ENCODE measurements at places on chromosomes 6 and 20.

- peak; percentile 2 for DNase-seq
Measured at GRCh38 chr6:88823998-88824397, 139.4 kb downstream of the RNGTT start.

DNA sequence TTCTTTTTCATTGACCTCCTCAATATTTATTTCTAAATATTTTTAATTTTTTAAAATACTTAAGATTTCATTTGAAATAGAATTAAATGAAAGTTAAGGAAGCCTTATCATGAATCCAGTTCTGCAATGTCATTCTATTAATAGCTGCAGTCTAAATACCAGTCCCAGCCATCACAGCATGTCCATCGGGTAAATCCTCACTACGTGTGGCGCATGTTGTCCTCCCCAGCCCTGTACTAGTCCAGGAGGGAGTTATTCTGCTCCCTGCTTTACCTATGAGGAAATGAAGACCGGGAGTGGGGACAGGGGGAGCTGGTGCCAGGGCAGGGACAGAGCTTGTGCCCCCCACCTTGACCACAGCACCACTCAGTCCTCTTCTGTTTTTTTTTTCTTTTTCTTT lies 125.1 kb upstream of the QKI start:
- no peak for DNase-seq

GRCh38 chr6:75368151-75368779 lies 83.7 kb upstream of the TMEM30A start:
- no peak for DNase-seq

GRCh38 chr6:34339971-34340370 lies 52.5 kb downstream of the NUDT3 start:
- no peak for DNase-seq

- DNase-seq: no peak
Measured at GRCh38 chr20:24971376-24972101, 21.0 kb downstream of the APMAP start.

DNA sequence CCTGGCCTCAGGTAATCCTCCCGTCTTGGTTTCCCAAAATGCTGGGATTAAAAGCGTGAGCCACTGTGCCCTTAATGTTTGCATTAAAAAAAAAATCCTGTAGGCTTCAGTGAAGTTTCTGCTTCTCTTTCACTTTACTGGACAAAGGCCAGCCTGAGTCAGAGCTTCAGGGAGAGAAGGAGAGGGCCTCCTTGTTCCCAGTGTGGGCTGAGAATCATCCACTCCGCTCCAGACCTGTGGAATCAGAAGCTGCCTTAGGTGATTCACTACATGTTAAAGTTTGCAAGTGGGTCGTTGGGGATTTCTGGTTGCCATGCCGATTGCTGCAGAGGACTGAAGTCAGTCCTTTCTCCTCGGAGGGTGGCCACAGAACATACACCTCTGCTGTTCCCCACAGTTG lies 113.3 kb upstream of the EEF1E1 start:
- no peak for DNase-seq

DNA sequence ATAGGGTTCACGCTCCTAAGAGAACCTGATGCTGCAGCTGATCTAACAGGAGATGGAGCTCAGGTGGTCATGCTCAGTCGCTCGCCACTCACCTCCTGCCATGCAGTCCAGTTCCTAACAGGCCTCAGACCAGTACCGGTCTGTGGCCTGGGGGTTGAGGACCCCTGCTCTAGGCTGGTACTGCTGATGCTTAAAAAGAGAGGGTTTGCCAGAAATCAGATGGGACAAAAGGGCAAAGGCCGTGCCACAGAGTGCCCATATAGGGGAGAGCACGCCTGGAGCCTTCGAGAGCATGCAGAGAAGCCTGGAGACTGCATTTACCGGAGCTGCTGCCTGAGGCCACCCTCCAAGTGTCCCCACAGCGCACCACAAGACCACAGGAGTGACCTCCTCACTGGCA lies 75.5 kb downstream of the PTPN1 start:
- DNase-seq: no peak

GRCh38 chr20:5734602-5735001 lies 15.6 kb upstream of the SHLD1 start:
- DNase-seq: no peak

DNA sequence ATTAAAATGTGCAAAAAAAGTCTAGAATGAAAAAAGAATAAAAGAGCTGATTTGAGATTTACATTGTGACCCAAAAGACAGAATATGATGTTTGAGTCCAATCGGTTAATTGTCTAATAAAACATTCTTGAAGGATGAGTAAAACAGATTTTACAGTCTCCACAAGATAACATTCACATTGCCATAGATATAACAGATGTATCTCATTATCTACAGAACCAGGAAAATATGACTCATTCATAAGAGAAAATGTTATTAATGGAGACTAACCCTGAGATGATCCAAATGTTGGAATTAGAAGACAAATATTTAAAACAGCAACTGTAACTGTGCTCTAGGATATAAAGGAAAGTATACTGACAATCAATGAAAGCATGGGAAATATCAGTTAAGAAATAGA lies 141.7 kb downstream of the RFX6 start:
- peak; percentile 29 for DNase-seq

DNA sequence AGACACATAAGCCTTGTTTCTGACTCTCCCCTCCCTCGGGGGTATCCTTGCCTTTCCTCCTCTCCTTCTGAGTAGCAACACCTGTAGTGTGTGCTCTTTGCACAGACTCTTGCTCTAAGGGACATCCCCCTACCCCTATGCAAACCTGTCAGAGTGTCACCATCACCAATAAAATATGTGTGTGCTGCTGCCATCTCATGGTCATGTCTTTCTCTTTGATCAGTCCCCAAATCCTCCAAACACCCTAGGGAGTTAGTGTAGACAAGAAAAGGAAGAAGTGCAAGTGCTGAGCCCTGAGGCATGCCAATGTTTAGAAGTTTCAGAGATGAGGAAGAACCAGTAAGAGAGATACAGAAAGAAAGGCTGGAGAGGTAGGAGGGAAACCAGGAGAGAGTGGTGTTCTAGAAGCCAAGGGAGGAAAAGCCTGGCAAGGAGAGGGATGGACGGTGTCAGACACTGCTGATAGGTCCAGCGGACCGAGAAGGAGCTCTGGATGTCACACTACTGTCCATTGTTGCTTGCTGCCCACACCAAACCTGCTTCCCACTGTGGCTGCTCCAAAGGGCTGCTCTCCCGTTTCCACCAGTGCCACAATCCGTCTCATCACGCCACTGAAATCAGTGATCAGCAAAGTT lies 16.4 kb downstream of the TRMT6 start:
- no peak for DNase-seq

GRCh38 chr6:72748759-72749158 lies 126.9 kb downstream of the KCNQ5 start:
- DNase-seq: peak; percentile 74

DNA sequence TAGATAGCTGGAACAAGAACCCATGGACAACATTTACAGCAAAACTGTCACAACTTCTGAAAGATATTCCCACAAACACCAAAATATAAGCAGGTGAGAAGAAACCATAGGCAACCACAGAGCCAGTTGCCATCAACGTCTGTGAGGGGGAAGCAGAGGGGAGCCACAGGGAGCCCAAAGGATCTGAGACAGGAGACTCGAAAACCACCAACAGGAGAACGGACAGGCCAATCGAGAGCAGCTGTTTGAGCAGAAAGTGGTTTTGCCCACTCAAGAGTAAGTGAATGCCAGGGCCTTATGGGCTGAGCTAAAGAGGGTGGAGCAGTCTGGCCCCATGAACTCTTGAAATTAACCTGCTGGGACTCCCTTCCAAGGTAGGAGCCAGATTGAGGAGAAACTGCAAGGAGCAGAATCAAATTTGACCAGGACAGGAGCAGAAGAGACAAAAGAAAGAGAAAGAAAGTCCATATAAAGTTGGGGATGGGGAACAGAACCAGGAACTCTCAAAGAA lies 195.4 kb downstream of the ANKRD60 start:
- DNase-seq: no peak

- no peak for DNase-seq
Measured at GRCh38 chr6:144481527-144481926, 196.4 kb downstream of the UTRN start.

DNA sequence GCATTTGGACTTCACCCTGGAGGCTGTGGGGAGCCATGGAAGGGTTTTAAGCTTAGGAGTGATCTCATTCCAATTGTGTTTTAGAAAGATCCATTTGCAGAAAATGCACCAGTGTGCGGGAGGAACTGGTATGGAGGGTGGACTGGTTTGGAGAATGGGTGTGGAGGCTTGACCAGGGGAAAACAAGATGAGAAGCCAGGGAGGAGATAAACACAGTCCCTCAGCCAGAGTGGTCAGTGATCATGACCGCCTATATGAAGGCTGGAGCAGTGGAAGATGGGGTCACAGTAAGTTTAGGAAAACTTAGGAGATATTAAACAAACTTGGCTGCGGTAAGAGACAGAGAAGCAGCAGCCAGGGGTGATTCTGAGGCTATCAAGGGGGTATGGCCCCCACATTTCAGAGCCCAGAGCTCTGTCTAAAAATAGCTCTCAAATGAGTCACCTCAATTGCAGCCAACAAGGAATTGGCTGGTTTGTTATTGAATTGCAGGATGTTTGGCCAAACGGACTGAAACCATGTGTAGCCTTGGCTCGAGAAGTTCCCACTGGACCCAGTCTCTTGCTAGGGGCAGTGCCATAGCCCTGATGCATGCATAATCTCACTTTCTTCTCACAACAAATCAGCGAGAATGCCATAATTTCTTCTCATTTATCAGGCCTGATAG lies 159.9 kb upstream of the TOP1 start:
- DNase-seq: peak; percentile 16

DNA sequence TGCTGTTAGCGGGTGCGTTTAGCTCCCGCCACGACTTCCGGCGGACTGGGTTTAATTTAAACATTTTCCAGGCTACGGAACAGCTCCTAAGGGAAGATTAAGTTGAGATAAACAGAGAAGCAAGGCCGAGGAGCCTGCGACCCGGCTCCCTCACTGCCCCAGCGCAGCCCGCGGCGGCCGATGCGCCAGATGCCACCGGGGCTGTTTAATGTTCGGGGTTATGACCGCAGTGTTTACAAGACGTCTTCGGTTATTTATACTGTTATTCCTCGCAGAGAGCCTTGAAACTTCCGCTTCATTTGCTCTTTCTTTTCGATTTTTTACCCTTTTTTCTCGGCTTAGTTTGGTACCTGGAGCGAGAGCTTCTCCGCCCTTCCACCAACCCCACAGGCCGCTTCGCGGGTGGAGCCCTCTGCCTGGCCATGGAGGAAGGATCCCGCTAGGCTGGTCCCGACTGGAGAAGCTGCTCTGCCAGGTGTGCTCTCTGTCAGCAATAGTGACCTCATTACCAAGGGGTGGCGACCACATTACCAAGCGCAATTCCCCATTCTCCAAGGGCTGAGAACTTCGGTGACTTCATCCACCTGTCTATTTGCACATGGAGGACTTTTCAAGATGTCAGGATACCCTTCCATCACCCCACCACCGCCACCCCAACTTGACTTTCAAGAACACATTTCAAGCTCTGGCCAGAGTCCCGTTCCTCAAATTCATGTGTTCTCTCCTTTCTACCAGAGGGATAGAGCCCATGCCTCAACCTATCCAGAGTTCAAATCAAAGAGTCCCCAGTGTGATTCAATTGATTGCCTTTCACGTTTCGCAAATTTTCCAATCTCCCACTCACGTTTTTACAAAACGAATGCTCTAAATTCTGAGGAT lies 4.1 kb downstream of the TCF21 start:
- DNase-seq: no peak

DNA sequence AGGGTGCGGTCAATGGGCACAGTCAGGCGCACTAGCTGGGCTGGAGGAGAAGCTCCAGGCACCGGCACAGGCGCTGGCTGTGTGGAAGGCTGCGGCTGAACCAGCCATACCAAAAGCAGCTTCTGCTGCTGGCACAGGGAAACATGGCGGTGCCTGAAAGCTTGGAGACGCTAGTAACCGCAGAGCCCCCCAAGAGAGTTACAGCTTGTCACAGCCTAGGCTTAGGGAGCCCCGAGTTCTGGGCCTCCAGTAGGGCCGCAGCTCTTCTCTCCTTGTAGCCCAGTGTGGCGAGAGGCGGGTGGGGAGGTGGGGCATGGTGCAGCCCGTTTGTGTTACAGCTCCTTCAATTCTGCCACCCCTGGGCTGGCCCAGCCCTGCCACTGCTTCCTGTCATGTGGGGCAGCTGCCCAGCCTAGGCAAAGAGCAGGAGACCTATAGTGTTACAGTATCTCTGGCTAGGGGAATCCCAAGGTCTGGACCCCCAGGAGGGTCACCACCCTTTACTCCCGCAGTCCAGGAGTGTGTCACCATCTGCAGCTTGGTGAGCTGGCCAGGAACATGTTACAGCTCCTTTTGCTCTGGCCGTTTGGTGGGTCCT lies 58.6 kb upstream of the MANEA start:
- no peak for DNase-seq

DNA sequence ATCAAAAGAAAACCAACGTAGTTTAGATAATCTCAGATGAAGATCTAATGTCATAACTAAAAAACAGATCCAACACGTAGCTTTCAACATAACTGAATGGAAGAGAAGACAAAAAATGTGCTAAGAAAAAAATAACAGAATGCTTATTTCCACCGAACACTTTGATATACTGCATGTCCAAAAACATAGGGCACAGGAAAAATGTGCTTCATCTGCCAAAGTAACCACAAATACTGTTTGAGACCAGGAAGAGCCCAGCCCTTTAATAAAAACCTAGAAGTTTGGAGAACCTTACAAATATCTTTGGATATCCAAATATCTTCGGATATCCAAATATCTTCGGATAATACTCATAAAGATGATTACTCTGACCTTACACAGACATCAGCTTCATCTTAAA lies 19.8 kb downstream of the LAMA4 start:
- no peak for DNase-seq

DNA sequence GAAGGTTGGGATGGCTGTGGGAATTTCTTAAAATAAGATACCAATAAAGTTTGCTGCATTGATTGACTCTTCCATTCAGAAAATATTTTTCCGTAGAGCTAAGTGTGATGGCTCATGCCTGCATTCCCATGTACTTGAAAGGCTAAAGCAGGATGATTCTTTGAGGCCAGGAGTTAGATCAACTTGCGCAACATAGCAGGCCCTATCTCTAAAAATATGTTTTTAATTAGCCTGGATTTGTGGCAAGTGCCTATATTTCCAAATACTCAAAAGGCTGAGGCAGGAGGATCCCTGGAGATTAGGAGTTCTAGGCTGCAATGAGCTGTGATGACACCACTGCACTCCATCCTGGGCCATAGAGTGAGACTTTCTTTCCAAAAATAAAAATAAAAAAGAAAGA lies 431.2 kb upstream of the PTCHD4 start:
- DNase-seq: no peak

DNA sequence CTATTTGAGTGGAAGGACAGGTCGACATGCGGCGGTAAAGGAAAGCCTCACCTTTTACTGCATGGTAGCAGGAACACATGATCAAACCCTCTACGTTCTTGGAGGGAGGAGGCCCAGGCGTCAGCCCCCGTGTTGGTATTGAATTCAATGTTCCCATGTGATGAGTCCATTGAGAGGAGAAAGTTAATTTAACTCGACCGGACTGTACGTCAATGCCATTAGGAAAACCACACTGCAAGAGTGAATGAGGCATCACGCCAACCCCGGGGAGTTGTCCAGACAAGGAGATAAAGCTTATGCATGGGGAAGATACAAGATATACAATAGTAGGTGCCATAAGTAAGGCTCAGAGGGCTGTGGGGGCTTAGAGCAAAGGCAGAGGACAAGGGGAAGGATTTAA lies 213.9 kb upstream of the ECI2 start:
- DNase-seq: no peak

- no peak for DNase-seq
Measured at GRCh38 chr20:3339076-3339475, 68.4 kb downstream of the DNAAF9 start.

Data from HFF-Myc (cell line).